ENCODE measurements at places on chromosomes 7 and 10.
A peak's percentile ranks its signal among the peaks of the same experiment; 100 is the strongest.

- no peak for DNase-seq
Measured at GRCh38 chr10:58282615-58283014, 13.7 kb downstream of the CISD1 start.

- no peak for DNase-seq
Measured at GRCh38 chr7:130966246-130967009, 232.4 kb upstream of the KLF14 start.

- DNase-seq, result no peak
Measured at GRCh38 chr7:20545016-20545415, 70.5 kb upstream of the ABCB5 start.

GRCh38 chr7:22801912-22802311, 20.7 kb downstream of the TOMM7 start:
- peak; percentile 30 for DNase-seq

- no peak for DNase-seq
Measured at GRCh38 chr10:31508234-31508633, 189.2 kb downstream of the ZEB1 start.

- DNase-seq, result no peak
Measured at GRCh38 chr10:115125505-115125904, 32.3 kb downstream of the ATRNL1 start.

DNA sequence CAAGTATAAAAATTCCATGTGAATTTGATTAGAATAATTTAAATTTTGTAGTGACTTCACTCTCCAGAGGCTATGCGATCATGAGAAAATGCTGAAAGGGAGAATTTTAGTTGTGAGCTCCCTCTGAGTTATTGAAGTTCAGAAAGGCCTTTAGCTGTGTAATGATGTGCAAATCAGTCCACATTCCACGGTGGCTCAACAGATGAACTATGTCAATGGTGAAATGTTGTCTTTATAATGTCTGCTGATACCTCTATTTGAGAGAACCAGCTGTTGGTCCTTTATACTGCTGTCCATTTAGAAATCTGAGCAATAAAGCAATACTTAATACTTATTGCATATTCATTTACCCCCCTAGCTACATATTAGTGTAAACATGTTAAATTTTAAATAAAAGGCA, 7.1 kb upstream of the ITGB8 start:
- no peak for DNase-seq

DNA sequence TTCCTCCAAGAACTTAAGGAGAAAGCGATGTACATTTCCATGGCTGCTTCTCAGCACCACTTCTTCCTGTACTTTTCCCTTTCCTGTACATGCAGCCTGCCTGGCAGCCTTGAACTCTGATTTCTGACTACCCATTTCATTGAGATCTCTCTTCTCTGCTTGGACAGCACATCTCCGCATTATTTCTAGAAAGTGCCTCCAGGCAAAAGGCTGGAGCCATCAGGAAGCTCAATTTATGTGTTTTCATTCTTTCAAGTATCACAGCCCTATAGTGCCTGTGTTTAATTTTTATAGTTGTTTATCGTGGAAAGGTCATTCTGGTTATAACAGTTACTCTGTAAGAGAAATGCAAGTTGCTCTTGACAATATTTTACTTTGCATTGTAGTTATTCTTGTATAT, 688.0 kb upstream of the ANKRD30A start:
- DNase-seq, result no peak

GRCh38 chr7:36796850-36797536, 72.7 kb upstream of the AOAH start:
- no peak for DNase-seq

DNA sequence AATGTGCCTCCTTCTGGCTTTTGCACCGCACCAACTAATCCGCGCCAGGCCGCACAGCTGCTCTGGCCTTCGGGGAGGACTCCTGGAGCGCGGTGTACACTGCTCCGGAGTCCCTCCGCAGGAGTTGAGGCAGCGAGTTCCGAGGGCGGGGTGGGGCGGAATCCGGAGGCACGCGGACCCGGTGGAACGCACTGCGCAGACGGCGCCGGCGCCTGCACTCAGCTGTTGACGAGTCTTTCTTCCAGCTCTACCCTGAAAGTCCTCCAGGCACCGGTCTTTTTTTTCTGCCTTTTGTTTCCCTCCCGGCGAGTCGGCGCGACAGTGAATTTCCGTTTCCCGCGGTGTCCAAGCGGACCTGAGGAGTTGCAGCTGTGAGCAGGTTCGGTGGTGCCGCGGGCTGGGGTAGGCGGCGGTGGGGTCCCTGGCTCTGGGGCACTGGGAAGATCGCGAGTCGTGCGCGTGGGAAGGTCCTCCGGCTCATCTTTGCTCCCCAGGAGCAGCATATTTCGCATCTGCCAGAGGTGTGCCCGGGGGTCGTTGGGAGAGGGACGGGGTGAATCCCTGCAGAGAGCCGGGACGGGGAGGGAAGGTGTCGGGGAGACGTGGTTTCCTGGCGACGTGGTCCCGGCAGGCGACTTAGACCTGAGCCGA, 44.1 kb downstream of the SFTPD start:
- DNase-seq, result peak; percentile 70

DNA sequence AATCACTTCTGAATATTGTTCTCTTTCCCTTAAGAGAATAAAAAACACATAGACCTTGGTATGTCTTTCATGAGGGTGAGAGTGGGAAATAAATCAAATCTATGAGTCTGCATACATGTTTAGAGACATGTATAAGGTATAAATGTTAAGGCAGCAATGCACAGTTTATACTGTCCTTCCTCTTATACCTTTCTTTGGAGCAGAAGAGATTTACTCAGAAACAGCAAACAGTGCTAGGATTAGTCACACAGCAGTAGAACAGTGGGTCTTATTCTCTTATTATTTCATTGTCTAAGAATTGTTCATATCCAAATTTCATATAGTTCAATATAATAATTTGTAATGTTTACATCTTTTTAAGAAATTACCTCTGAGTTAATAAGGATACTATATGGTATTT, 126.7 kb upstream of the TMEM196 start:
- no peak for DNase-seq

DNA sequence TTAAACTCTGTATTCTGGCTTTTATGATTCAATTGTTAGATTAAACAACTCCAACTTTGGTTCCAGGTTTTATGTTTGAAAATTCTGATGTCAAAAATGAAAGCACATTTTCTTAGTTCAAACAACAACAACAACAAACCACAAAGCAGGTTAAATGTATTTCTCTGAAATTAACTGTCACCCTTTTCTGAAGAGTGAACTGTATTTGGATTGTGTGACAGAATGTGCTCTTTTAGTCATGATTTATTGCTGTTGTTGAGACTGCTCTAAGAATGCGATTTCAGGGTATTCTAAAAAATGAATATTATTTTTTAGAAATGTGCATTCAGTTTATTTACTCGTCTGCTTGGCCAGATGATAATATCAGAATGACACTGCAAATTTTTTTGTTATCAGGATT, 144.1 kb downstream of the GNAI1 start:
- DNase-seq, result no peak

DNA sequence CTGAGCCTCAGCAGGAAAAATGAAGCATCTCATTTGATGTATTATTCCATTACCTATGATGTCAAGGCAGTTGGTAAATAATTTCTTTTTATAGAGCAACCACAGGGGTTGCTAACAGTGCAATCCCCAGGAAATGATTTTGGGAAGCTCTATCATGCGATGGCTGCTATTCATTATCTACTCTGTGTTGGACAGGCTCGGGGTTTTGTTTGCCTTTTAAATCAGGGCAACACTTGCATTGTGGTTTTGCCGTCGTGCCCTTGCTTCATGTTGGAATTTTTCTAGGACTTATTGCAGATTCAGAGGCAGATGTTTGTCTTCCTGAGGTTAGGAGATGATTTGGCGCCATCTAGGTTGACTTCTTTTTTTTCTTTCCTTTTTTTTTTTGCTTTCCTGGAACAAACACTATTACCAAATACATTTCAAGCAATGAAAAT, 128.4 kb downstream of the BICC1 start:
- no peak for DNase-seq

DNA sequence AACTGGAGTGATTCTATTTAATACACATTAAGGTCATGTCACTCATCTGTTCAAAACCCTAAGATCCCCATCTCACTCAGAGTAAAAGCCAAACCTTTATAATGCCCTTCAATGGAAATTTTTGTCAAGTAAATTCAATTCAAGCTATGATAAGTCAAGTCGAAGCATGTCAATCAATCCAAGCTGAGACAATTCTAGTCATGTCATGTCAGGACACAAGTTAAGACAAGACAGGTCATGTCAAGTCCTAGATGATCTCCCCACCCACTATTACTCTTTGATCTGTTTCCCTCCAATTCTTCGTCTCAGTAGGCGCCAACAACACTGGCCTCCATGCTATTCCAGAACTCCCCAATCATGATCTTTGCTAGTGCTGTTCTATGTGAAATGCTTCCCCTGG, 141.4 kb downstream of the MAGI2 start:
- no peak for DNase-seq

- no peak for DNase-seq
Measured at GRCh38 chr10:97399843-97400545, 1.1 kb downstream of the RRP12 start.

GRCh38 chr7:134645935-134646334, 718 bp upstream of the BPGM start:
- DNase-seq, result no peak

GRCh38 chr7:141949451-141949850, 2.7 kb upstream of the CLEC5A start:
- DNase-seq, result no peak

GRCh38 chr7:87580636-87581035, 20.0 kb downstream of the ABCB1 start:
- DNase-seq, result no peak

- no peak for DNase-seq
Measured at GRCh38 chr10:130479926-130480325, 343.7 kb downstream of the GLRX3 start.

DNA sequence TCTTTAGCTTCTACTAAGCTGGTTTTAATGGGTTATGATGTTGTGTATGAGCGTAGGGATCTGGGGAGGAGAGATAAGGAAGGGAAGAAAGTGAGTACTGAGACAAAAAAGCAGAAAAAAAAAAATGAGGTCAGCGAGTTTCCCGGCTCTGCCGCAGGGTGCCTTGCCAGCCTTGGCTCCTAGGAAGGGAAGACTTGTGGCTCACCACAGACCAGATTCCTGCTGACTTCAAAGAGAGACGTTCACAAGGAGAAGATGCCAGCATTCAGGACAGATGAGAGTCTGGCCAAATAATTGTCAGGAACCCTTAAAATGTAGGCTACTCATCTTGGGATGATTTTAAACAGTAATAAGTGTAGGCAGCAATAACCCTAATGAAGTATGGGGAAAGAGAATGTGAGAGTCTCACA, 11.4 kb upstream of the FAS start:
- no peak for DNase-seq

- no peak for DNase-seq
Measured at GRCh38 chr7:134448356-134449229, 10.3 kb downstream of the AKR1B1 start.

GRCh38 chr10:71530781-71531180, 134.1 kb downstream of the CDH23 start:
- DNase-seq, result no peak

DNA sequence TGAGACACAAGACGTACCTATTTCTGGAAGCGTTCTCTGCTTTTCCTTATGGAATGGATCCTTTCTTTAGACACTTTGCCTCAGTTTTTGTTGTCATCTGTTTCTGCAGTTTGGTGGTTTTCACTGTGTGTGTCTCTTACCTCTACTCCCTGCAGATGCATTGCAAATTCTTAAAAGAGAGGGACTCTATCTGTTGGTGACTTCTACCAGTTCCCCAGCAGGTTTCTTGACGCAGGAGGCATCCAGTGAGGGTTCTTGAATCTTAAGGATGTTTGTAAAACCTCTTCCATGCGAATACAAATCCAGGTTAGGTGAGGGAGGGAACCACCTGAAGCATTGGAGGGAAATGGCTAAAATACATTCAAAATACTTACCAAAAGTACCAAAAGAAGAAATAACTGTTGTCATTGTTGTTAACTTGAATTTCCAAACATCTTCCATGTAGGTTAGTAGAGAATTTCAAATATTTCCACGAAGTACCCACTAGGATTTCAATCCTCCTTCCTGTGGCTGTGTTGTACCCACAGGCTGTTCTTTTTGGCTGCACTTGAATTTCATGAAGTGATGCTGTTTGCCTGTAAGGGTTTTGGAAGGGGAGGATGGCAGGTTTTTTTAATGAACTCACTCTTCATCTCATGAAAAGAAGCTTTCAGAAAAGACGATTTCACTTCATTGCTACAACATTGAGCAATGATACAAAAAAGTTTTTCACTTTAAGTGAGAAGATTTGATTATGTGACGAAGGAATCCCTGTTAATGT, 32.2 kb downstream of the PLXDC2 start:
- no peak for DNase-seq

DNA sequence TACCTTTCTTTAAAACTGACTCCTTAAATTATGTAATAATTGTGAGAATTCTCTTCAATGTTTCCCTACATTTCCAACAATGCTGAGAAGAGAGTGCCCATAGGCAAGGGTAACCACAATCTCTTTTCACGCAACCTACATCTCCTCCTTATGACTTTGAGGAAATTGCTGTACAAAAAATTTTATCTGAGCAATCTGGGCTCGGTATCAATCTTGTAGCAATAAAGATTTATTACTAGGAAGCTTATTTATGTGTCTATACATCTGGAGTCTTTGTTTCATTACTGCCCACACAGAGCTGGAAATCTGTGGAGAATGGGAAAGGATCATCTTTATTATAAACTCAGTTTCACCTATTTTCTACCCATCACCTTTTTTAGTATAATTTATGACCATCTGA, 913.8 kb upstream of the SORCS1 start:
- DNase-seq, result no peak

- DNase-seq, result no peak
Measured at GRCh38 chr7:91720260-91720937, 160.1 kb downstream of the MTERF1 start.

GRCh38 chr10:27982875-27983543, 15.9 kb downstream of the ODAD2 start:
- DNase-seq, result no peak
